CD14-positive monocyte (primary cell): ENCODE measurements at places on chromosomes 13 and 19.

GRCh38 chr19:19217099-19217498 is 5.3 kb downstream of the NCAN start:
- DNase-seq: no peak

DNA sequence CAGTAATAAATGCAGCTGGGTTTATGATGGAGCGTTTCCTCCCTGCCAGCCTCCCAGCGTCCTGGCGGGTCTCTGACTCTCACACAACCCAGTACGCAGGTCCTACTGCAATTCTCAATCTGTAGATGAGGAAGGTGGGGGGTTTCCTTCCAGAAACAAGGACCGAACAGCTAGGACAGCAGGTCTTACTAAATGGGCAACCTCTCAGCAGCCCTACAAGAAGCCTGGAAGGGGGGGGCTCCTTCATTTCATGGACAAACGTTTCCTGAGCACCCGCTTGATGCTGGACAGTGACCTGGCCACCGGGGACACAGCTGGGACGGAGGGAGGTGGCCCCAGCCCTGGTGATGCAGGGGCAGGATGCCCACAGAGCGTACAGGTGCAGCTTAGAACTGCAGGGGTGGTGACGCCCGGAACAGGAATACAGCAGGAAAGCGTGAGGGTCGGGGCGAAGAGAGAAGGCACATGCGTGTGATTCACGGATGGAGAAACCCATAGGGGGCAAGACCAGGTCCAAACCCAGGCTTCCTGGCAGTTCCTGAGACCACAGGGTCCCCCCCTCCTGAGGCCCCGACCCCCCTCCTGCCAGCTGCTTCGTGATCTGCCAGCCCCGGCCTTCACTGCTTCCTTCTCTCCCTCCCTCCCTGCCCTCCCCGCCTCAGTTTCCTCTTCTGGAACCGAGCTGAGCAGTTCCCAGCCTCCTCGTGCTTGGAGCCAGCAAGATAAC is 732 bp upstream of the C2CD4C start:
- no peak for DNase-seq

GRCh38 chr19:55179606-55180484 is at the start of gene SYT5:
SYT5 (minus strand) TSS chr19:55180289; CDS start chr19:55179041, 1,248 bp downstream.
- no peak for DNase-seq

DNA sequence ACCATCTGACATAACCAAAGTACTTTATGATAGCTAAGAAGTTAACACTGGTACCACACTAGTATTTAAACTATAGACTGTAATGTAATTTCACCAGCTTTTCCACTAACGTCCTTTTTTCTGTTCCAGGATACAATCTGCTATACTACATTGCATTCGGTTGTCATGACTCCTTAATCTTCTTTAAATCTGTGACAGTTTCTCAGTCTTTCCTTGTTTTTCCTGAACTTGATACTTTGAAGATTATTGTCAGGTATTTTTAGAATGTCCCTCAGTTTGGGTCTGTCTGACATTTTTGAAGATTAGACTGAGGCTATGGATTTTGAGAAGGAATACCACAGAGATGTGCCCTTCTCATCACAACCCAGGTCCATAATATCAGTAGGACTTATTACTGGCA is 36.6 kb downstream of the NUFIP1 start:
- DNase-seq: no peak

GRCh38 chr13:20997301-20998161 is 63.9 kb downstream of the LATS2 start:
- no peak for DNase-seq

DNA sequence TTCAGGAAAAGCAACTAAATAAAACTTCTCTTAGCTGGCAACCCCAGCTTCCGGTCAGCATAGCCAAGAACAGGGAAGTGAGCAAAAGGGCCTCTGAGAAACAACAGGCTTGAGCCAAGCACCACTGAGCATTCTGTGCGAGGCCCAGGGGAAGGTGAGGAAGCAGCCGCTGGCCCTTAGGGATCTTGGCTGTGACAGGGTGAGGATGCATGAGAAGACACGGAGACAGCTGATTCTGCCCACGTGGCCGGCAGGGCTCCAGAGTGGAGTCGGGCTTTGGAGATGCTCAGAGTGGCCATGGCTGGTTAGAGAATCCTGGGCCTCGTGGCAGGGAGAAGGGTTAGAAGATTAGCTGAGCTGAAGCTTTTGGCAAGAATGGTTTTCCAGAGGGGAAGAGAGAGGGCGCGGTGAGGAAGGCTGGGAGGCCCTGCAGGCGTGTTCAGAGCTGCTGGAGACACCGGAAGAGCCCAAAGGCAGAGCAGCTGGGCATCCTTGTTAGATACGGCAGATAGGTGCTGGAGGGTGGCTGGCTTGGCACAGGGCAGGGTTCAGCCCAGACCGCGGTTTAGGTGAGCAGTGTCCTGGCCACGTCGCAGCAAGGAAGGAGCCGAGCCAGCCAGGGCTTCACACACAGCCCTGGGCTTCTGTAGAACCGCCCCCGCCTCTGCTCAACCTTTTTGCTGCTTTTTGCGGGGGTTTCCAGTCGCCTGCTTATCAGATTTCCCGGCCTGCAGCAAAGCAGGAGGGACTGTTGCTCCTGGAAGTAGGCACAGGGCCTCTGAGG is 17.3 kb downstream of the UPF1 start:
- DNase-seq: peak; percentile 87

DNA sequence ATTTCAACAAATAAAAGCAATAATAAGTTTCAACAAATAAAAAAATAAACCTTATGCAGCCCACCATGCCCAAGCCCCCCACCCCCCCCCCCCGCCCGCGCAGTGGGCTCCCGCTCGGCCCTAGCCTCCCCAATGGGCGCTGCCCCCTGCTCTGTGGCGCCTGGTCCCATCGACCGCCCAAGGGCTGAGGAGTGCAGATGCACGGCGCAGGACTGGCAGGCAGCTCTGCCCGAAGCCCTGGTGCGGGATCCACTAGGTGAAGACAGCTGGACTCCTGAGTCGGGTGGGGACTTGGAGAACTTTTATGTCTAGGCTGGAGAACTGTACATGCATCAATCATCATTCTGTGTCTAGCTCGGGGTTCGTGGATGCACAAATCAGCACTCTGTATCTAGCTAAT is 779.6 kb downstream of the DACH1 start:
- DNase-seq: no peak

DNA sequence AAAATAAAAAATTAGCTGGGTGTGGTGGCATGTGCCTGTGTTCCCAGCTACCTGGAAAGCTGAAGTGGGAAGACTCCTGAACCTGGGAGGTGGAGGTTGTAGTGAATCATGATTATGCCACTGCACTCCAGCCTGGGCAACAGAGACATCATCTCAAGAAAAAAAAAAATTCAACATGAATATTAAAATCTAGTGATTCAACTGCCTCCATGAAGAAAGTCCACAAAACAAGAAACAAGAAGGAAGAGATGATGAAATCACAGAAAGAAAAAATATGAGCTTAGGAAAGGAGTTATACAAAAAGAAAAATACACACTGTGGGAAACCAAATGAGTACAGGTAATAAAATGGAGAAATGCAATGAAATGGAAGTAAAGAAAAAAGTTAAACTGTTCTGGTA is 99.6 kb upstream of the SIAH3 start:
- peak; percentile 70 for DNase-seq

DNA sequence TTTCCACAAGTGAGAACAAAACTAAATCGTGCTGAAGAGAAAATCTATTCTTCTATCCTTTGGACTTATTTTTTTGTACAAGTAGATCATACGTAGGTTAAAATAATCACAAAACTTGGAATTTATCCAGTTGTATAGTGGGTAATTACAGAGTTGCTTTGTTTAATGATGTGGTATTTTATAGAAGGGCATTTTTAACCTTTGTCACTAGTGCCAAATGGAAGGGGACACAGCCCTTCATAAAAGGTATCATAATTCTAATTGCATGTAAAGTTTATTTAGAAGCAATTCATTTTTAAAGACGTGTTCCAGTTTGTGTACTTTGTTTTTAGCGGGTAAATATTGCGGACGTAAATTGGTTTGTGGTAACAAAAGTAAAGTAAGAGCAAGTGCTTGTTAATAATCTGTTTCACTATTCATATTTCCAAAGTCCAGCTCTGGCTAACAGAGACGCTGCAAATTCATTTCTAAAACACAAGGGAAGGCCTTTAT is 99.5 kb downstream of the ERCC5 start:
- no peak for DNase-seq

GRCh38 chr13:54029720-54030119 is 1001.1 kb downstream of the OLFM4 start:
- no peak for DNase-seq

- no peak for DNase-seq
Observed at GRCh38 chr19:16976446-16976845, 50.2 kb downstream of the CPAMD8 start.
